ENCODE measurements at places on chromosomes 6 and 20.

DNA sequence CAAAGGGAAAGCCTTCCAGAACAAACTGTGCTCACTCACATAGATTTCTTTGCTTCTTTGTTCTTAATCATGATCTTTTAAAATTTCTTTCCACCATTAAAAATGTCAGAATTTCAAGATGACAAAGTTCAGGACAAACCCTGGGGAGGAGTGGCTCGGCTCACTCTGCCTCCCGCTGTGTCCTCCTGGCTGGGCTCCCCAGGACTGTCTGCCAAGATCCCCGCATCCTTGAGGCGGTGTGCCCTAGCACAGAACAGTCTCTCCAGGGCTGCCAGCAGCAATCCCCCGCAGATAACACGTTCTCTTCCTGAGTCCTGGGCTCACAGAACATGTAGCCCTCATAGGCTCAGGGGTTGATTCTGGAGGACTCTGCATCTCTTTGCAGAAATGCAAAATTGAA, 98.4 kb upstream of the KCNG1 start:
- no peak for DNase-seq

DNA sequence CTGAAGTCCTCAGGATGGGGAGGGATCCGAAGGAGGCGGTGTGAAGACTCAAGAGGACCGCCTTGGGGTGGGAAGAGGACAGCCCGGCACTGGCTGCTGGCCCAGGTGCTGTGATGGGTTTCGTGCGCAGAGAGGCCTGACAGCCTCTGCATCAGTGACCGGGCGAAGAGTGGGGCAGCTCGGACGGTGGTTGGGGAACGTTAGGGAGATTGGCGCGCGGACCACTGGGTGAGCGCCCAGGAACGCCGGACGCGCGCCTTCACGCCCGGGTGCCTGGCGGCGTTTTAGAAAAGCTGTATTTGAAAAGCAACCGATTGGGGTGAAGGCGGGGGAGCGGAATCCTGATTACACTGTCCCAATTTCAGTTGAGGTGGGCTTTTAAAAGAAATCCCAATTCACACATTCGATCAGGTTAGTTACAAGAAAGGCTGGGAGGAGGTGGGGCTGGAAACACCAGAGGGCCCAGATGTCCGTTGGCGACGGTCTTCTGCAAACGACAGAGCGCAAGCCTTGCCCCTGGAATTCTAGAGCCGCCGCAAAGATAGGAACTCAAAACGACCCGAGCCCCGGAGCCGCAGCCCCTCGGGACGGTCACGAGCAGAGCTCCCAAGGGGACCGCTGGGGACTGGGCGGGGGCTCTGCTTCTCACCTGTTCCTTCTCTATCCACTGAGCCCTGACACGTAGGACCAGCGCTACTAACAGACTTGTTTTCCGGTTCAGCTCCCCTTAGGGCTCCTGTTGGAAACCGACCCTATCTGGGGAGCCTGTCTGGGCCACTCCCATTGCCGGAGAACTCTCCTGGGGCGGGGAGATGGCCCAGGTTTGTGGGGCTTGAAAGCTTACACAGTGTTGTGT, 8.5 kb upstream of the TRIM40 start:
- DNase-seq, result no peak

- no peak for DNase-seq
Observed at GRCh38 chr6:145561095-145562072, 173.9 kb downstream of the EPM2A start.

GRCh38 chr6:158373214-158373613, 60.9 kb downstream of the TULP4 start:
- DNase-seq, result no peak

GRCh38 chr6:148628251-148628650, 118.6 kb upstream of the UST start:
- DNase-seq, result no peak

GRCh38 chr6:92460133-92460532, 959.2 kb downstream of the EPHA7 start:
- no peak for DNase-seq

GRCh38 chr6:123233336-123233735, 237.3 kb downstream of the CLVS2 start:
- DNase-seq, result no peak

DNA sequence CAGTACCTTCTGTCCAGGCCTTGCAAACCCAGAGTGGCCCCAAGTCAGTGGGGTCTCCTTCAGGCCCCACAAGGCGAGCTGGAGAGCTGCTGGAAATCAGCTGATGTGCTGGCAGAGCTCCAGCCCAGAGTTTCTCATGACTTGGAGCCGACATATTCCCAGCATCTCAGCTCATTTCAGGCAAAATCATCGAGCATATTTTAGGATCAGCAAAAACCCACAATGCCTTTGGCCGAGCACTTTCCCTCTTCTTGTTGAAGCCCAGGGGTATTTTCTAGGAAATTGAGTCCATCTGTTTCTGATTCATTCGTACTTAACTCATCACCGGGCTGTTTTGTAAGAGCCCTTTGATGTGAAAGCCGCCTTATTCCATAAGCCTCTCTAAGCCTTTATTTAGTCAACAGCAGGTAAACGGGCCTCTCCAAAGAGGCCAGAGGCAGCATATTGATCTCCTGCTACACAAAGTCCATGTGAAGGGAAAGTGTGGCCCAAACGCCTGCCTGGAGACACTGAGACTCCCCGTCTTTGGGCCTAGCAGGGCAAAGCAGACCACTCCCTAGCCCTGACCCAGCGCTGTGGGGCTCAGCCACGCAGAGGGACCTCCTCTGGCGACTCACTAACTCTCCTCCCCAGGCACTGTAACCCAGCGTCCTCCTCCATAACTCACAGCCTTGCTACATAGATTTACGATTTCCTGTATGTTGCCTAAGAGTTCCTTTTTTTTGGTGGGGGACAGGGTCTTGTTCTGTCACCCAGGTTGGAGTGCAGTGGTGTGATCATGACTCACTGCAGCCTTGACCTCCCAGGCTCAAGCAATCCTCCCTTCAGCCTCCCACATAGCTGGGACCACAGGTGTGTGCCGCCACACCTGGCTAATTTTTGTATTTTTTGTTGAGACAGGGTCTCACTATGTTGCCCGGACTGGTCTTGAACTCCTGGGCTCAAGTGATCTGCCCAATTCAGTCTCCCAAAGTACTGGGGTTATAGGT, 12.1 kb upstream of the C20orf203 start:
- DNase-seq, result no peak

- DNase-seq, result no peak
Observed at GRCh38 chr20:39431091-39431880, 469.1 kb downstream of the DHX35 start.

DNA sequence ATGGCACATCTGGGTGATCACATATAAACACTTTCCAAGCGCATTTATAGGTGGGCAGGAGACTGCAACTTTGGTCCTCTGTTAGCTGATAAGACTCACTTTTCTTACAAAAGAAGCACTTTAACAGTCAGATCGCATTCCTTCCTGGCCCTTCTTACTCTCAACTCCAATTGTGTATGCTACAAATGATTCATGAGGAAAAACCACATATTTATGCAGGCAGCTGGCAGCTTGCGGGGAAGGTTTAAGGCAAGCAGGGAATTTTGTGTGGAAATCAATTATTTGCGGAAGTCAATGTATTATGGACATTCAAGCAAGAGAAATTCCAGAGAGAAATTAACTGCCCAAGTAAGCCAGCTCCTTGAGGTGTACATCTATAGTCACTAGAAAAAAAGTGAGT, 194.0 kb downstream of the PKHD1 start:
- DNase-seq, result no peak

GRCh38 chr6:37262446-37263026, 4.6 kb upstream of the TMEM217 start:
- DNase-seq, result no peak

- DNase-seq, result no peak
Observed at GRCh38 chr6:128305228-128305627, 215.2 kb downstream of the PTPRK start.

DNA sequence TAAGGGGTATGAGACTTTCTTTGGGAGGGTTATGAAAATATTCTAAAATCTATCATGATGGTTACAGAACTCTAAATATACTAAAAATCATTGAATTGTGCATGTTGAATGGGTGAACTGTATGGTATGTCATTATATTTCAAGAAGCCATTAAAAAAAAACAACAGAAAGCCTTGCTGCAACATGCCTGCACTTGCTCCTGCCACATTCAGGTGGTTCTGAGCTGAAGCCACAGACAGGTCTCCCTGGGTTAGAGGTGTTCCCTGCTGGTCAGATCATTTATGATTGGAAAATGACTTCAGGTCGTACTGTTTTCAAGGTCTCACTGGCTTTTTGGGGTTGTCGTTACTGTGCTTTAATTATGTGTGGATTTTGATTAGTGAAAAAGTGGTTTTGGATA, 13.3 kb downstream of the GMPR start:
- no peak for DNase-seq

DNA sequence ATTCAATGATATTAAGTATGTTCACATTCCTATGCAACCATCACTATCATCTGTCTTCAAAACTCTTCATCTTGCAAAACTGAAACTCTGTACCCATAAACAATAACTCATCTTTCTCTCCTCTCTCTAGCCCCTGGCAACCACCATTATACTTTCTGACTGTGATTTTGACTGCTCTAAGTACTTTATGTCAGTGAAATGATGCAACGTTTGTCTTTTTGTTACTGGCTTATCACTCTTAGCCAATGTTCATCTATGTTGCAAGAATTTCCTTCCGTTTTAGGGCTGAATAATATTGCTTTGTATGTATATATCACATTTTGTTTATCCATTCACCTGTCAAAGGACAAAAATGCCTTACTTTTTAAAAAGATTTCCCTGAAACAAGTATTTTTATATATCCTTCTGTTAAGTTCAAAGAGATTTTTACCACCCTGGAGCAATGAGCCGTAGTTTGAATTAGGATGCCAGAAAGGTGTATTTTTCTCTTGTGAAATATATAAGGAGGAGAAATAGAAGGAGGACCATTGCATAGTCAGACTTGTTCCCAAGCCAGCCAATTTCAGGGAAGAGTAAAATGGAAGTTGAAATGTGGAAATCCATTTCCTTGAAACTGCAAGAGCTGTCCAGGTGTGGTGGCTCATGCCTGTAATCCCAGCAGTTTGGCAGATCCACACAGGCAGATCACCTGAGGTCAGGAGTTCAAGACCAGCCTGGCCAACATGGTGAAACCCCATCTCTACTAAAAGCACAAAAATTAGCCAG, 4.0 kb upstream of the CGAS start:
- DNase-seq, result no peak

- peak; percentile 20 for DNase-seq
Observed at GRCh38 chr6:38676236-38676973, 26.5 kb downstream of the GLO1 start.

GRCh38 chr6:27332692-27333641, 20.9 kb upstream of the POM121L2 start:
- DNase-seq, result peak; percentile 46

- DNase-seq, result no peak
Observed at GRCh38 chr20:31590717-31591225, 14.3 kb upstream of the ID1 start.

DNA sequence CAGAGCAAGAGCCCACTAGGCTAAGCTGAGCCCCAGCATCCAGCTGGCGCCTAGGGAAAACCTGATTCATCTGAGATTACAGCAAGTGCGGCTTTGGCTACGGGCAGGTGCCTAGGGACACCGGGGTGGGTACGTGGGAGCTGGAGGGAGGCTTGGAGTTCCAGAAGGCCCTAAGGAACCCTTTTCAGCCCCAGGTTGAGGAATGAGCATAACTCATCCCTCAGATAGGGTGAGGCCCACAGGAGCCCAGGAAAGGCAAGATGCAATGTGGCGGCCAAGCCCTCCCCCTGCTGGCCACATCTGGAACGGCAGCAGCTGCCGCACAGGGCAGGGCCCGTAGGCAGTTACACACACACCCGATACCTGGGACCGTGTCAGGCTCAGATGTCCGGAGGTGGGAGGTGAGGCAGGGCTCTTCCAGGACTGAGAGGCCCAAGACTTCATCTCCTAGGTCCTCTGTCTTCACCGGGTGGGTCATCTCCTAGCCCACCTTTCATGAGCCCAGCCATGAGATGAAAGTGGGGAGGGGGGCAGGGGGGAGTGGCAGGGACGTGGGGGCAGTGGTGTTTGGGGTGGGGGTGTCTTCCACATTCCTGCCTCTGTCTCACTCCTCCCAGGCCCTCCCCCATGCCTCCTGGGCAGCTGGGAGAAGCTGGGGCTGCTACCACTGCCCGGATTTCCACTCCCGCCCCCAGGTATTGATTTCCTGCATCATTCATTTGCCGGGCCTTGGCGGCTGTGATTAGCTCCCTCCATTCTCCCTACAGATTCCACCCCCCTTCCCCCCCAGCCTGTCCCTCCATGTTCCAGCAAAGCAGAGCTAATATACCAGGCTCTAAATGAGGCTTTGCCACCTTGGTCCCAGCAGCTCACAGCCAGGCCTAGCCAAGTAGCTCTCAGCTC, 5.5 kb downstream of the MDGA1 start:
- peak; percentile 81 for DNase-seq

DNA sequence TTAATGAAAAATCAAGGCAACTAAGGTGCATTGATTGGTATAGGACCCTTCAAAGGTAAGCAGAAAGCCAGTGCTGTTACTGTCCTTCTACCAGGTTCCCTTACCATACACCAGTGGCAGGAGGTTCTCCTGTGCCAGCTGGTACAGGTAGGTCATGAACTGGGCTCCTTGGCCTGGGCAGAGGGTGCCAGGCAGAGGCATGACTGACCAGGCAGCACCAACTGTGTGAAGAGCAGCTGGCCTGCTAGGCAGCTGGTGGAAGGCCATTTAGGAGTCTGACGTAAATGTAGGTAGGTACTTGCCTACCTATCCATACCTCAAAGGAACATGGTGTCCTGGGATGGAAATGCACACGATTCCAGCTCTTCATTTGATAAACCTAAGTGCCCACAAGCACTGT, 23.3 kb downstream of the PCNA start:
- no peak for DNase-seq

DNA sequence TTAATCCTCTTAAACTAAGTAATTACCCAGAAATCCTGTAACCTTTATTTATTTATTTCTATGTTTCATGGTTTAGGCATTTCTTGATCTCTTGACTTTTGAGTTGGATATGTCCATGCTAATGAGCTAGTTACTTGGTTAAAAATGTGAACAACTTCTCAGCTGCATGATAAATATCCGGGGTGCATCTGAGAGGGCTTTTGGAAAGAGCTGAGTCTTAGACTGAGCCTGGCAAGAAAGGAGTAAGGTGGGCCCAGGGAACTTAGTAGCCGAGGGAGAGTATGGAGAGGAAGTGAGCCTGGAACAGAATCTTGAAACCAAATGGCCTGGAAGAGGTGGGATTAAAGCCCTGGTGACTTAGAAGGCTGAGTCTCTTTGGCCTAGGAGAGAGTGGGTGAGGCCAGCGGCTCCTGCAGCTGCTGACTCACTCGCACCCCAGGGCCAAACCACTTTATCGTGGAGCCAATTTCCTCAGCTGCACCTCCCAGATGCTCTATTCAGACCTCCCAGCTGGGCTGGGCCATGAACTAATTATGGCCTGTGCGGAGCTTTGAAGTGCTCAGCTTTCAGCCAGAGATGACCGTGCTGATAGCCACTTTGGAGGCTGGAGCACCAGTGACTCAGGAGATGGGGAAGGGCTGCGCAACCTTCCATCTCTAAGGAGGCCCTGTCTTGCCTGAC, 19.1 kb downstream of the TGM3 start:
- DNase-seq, result no peak
